ENCODE measurements at places on chromosomes 2 and 18. TPM values are rescaled to one million over a fixed set of nuclear protein-coding genes. Genes with fewer than 3 reads are reported as not detected.

Gene SLC23A3
- 1.4 TPM for total RNA-seq

Gene DSEL
- 1.7 TPM for total RNA-seq

Gene SERPINB13
- total RNA-seq = not detected

Gene CNNM4
- 31.4 TPM for total RNA-seq

Gene MPPE1
- 35.7 TPM for total RNA-seq

Gene IWS1
- 57.7 TPM for total RNA-seq

Gene GPR35
- 2.0 TPM for total RNA-seq

Gene ALPG
- not detected for total RNA-seq

Gene C2orf78
- total RNA-seq = not detected

Gene SAG
- not detected for total RNA-seq

Gene TTC31
- 8.4 TPM for total RNA-seq

Gene PCARE
- total RNA-seq = 0.67 TPM

Gene IL36B
- not detected for total RNA-seq

Gene SCYGR4
- total RNA-seq = not detected

Gene MEP1B
- total RNA-seq = not detected

Gene GALR1
- 0.05 TPM for total RNA-seq

Gene ANKRD62
- not detected for total RNA-seq

Gene AMER3
- not detected for total RNA-seq

Gene SYT4
- not detected for total RNA-seq

Gene ANKRD53
- total RNA-seq = 0.30 TPM

Gene CDH2
- total RNA-seq = 308 TPM

Gene INHA
- 2.6 TPM for total RNA-seq

Gene ANKMY1
- total RNA-seq = 5.6 TPM

Gene SEMA4F
- 3.5 TPM for total RNA-seq

Gene RNF144A
- 14.5 TPM for total RNA-seq

Gene IL36G
- not detected for total RNA-seq

Gene MPV17
- 37.2 TPM for total RNA-seq

Gene PDE1A
- 11.4 TPM for total RNA-seq

Gene ALLC
- not detected for total RNA-seq

Gene TNFAIP6
- total RNA-seq = 2.8 TPM

Gene OXER1
- 0.40 TPM for total RNA-seq

Gene C2orf66
- not detected for total RNA-seq

Gene RUFY4
- not detected for total RNA-seq

Gene RASGRP3
- 53.1 TPM for total RNA-seq

Gene IL1B
- 0.30 TPM for total RNA-seq

Gene GPR75
- total RNA-seq = 0.86 TPM

Gene SDC1
- 0.11 TPM for total RNA-seq

All from Right ventricle myocardium superior (tissue), 1 donor.